Activated CD8-positive, alpha-beta memory T cell treated with anti-CD3 and anti-CD28 coated beads for 1 hour (primary cell): ENCODE measurements at places on chromosomes 11 and 22.

- no peak for DNase-seq
Measured at GRCh38 chr11:35567737-35568465, 42.5 kb upstream of the PAMR1 start.

- DNase-seq, result no peak
Measured at GRCh38 chr11:3213659-3214419, 4.8 kb downstream of the MRGPRG start.

GRCh38 chr11:68471360-68472340 is 11.1 kb downstream of the PPP6R3 start:
- DNase-seq, result no peak

DNA sequence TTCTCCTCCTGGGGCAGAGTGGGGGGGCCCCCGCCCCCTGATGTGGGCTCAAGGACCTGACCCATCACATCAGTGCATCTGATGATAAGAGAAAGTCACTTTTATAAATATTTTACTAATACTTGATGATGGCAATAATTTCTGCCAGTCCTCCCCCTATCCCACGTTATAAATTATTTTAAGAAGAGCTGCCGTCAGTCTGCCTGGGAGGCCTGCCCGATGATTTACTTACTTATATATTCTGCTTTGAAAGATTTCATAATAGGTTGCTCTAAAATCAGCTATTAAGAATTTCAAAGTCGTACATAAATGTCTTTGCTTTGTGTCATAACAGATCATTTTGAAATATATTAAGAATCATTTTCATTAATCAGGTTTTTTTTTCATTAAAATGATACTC is 58.8 kb downstream of the MYO18B start:
- DNase-seq, result no peak

DNA sequence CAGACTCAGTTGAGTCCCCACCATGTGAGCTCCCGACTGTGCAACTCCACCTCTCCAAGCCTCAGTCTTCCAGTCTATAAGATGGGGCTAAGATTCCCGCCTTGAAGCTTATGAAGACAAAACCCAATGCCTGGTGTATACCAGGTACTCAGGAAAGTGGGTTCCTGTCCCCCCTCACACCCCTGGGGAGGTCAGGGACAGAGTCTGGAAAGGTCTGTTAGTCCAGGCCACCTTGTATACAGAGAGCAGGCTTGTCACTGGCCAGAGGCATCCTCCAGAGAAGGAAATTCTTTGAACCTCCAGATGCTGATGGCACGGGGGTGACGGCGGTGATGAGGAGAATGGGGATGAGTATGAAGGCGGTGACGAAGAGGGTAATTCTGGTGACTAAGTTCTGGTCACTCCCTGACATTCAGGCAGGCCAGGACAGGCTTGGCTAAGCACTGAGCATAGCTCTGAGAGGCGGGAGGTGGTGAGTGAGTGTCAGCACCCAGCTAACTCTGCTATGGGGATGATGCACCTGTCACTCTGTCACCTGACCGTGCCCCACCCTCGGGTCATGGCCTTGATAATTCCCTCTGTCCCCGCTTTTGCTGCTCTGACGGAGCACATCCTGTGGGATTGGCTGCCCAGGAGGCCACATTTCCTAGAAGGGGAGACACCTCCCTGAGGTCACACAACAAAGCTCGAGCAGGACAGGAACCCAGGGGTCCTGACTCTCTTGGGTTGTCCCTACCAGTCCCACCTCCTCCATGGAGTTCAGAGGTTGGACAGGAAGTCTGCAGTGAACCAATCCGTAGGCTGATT is 30.9 kb upstream of the CSNK1E start:
- DNase-seq, result no peak

DNA sequence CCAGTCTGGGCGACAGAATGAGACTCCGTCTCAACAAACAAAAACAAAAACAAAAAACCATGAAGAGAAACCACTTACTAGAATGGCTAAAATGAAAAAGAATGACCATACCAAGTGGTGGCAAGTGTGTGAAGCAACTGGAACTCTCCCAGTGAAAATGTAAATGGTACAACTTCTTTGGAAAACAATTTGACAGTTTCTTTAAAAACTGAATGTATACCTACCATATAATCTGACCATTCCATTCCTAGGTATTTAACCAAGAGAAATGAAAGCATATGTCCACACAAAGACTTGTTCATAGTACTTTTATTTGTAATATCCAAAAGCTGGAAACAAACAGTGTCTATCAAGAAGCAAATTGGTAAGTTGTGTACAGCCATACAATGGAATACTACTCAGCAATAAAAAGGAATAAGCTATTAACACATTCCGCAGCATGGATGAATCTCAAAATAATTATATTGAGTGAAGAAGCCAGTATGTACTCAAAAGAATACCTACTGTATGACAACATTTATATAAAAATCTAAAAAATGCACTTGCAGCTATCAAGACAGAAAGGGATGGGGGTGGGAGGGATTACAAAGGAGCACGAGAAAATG is 27.7 kb downstream of the DGCR2 start:
- DNase-seq, result no peak

- no peak for DNase-seq
Measured at GRCh38 chr22:40002935-40003715, 8.4 kb downstream of the FAM83F start.

DNA sequence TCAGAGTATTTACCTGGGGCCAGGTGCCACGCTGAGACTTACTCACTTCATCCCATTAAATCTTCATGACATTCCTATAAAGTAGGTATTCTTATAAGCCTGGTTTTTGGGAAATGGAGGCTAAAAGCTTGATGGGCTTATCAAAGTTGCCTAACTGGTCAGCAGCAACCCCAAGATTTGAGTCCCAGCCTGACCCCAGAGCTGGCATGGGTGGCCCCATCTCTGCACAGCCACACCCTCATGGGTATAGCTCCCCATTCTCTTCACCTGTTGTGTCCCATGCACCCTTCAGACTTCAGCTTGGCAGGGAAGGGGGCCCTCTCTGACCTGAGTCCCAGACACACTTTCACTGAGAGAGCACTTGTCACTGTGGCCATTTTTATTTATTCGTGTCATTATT is 37.4 kb upstream of the TP53I11 start:
- DNase-seq, result no peak

DNA sequence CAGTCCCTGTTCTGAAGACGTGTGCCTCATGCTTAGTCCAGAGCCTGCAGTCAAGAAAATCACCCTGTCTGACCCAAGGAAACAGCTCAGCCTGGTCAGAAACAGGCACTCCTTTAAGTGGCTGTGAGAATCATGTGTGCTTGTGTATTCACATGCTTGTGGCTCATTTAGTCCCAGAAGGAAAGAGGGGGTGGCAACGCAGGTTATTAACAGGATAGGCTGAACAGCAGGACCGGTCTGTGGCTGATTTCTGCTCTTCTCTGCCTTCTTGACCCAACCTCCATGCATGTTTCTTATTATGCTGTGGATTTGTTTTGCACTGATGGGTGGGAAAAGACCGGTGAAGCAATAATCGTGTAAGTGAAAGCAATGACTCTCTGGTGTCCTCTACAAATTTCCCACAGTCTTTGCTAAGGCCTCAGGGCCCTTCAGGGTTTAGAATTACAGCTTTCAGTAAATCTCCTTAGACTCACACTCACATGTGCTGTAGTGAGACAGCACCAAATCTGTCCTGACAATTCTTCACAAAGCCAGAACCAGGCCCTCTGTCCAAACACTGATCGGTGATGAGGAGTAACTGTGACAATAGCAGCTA is 288.1 kb downstream of the ETS1 start:
- no peak for DNase-seq

DNA sequence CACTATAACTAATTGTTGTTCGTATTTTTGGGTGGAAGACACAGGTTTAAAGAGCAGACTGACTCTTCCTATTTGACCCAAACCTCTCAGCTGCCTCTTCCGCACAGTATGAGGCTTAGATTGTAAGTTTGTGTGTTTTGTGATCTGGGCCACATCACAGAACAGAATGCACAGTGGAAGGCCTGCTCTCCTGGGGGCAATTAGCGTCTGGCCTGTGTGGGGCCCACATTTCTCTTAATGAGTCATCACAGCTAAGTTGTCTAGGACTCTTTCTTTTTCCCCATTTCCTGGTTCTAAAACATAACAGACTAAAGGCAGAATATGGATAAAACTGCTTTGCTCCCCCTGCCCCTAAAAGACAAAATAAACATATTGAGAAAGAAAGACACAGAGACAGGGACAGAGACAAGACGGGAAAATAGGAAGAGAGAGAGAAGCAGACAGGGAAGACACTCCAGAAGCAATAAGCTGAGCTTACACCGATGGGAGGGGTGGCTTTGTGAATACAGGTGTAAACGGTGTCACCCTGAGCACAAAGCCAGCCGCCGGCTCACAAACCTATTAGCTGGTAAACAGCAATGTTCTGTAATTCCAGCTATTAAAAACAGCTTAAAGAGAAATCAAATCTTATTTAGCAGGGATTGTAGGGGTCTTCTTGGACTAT is 127.4 kb upstream of the OPCML start:
- DNase-seq, result no peak

DNA sequence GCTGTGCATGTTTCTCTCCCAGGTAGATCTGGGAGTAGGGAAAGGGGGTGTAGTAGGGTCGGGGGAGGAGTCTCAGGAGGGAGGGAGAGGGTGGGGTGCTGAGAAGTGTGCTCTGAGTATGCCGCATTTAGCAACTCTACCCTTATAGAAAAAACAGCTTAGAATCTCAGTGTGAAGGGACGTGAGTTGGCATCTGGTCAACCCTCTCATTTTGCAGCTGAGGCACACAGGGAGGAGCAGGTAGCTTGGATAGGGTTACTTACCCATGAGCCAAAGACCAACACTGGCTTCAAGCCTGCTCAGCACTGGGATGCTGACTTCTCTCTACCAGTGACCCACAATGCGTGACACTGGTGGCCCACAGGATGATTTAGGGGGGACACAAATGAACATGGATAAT is 95.9 kb downstream of the FBXO7 start:
- no peak for DNase-seq

DNA sequence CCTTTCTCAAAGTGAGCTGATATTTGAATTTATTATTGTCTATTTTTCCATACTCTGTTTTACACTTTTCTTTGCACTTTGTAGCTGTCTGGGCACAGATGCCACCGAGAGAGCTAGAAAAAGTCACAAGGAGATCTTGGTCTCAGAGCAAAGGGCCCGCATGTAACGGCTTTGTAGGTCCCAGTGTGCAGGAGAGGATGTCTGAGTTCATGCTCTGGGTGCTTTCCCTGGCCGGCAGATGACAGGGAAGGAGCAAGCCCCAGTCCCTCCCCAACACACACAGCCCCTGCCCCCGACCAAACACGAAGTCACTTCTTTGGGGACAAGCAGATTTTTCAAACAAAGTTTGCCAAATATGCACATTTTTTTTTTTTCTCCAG is 55.8 kb downstream of the SMIM38 start:
- no peak for DNase-seq

- DNase-seq, result no peak
Measured at GRCh38 chr11:116885951-116886655, 48.7 kb upstream of the APOA1 start.

GRCh38 chr22:29998627-29999384 is 81.5 kb upstream of the HORMAD2 start:
- DNase-seq, result no peak

- DNase-seq, result no peak
Measured at GRCh38 chr11:1743585-1744136, 6.7 kb downstream of the IFITM10 start.

DNA sequence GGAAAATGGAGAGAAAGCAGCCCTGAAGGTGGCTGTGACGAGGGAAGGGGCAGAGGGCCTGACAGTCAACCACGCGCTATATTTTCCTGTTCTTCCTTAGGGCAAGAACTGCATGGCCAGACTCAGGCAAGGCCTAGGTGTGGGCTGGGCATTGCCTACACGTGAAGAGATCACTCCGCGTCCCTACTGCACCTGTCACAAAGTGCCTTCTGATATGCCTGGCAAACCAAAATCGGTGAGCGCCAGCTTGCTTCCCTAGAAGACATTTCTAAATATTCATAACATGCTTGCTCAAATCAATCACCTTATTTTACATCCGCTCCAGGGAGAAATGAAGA is 6.3 kb downstream of the TMEM121B start:
- no peak for DNase-seq

DNA sequence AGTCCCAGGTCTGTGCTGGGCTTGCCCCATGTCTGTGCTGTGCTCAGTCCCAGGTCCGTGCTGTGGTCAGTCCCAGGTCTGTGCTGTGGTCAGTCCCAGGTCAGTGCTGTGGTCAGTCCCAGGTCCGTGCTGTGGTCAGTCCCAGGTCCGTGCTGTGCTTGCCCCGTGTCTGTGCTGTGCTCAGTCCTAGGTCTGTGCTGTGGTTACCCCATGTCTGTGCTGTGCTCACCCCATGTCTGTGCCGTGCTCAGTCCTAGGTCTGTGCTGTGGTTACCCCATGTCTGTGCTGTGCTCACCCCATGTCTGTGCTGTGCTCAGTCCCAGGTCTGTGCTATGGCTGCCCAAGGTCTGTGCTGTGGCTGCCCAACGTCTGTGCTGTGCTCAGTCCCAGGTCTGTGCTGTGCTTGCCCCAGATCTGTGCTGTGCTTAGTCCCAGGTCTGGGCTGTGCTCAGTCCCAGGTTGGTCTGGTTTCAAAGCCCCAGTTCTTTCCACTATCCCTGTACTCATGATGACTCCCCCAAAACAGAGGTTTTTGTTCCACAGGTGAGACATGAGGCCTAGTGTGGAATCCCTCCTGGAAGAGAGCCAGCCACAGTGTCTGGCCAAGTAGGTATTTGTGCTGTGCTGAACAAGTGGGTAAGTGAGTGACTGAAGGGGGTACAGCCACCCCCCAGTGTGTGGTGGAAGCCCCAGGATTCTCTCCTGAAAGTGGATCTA is 34.8 kb downstream of the IRAG1 start:
- no peak for DNase-seq

DNA sequence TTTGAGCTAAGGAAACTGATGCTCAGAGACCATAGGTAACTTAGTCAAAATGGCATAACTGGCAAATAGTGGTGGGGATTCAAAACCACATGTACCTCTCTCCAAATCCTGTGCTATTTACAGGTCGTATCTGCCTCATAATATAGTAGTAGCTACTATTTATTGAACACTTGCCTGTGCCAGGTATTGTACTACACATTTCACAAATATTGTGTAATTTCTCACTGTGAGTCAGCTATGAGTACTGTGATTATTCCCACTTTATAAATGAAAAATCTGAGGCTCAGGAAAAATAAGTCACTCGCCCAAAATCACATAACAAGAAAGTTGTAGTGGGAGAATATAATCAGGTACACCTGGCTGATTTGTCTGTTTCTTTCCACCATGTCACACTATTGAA is 199.8 kb upstream of the FAT3 start:
- DNase-seq, result no peak

DNA sequence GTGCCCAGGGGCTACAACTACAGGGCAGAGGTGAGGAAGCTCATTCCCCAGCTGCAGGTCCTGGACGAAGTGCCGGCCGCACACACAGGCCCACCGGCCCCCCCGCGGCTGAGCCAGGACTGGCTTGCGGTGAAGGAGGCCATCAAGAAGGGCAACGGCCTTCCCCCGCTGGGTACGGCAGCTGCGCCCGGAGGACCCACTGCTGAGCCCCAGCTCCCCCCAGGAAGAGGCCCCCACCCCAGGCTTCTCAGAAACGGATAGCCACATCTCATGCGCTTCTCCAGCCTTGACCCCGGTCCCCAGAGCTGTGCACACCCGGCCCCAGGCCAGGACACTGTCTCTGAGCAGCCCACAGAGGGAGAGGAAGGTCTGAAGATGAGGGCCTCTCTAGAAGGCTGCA is 9.4 kb downstream of the LMNTD2 start:
- DNase-seq, result no peak
